ENCODE measurements at places on chromosomes 12 and 14.

GRCh38 chr14:104323551-104324175, 185.3 kb downstream of the KIF26A start:
- no peak for DNase-seq

DNA sequence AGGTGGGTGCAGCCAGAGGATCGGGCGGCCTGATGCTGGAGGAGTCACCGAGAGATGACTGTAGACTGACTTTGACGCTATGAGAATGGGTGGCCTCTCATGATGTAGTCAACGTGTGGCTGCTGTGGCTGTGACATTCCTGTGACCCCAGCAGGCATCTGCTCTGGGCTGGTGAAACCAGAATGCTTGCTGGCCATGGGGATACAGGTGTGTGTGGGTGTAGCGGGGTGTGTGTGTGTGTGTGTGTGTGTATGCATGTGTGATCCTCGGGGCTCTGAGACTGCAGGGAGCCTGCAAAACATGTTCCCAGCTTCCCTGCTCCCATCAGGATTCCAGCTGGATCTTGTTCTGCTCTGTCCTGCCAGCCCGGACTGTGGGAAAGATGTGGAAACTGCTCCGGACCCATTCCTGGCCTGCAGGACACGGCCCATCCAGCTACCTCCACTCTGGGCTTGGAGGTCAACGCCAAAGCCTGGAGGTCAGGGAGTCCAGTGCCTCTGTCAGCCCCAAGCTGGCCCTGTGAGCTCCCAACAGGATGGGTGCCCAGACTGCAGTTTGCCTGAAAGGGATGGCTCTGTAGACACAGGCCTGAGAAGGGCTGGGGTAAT, 18.8 kb upstream of the HHIPL1 start:
- DNase-seq, result no peak

DNA sequence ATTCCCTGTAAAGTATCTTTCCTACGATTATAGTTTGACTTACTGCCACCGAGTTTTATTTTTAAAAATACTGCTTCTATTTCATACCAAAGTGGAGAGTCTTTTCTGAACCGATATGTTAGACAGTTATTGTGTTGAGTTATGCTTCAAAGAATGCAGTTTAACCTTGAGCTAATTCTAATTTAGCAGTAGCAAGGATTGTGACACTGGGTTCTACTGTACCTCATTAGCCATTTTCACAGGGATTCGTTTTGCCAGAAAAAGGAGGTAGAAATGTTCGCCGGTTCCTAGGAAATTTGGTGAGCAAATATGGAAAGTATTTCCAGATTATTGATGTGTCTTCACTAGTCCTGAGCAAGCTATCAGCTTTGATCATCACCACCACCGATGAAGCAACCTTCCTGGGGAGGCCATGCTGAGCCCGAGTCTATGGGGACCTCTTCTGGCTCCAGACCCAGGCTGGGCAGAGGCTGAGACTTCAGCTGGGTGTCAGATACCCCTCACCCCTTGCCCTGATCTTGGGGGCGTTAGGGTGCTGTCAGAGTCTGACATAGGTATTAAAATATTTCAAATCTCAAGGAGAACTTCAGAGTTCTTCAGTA, 13.6 kb downstream of the GLRX5 start:
- DNase-seq, result no peak

DNA sequence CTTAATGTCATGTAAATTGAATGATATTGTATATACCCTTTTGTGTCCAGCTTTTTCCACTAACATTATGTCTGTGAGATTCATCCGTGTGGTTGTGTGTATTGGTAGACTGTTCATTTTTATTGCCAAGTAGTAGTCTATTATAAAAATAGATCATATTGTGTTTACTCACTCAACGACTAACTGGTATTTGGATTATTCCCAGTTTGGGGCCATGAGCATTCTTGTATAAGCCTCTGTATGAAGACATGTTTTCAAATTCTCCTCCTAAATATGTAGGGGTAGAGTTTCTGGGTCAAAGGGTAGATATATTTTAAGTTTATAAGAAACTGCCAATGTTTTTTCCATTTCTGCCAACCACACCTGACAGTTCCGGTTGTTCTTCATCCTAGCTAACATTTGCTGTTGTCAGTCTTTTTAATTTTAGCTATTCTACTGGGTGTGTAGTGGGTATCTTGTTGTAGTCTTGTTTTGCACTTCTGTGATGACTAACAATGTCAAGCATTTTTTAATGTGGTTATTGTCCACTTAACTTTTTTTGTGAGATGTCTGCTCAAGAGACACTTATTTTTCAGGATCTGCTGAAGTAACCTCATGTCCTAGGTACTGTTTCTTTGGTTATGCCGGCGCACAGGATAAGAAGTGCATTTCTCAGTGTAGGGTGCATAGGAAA, 93.2 kb downstream of the DACT1 start:
- no peak for DNase-seq

DNA sequence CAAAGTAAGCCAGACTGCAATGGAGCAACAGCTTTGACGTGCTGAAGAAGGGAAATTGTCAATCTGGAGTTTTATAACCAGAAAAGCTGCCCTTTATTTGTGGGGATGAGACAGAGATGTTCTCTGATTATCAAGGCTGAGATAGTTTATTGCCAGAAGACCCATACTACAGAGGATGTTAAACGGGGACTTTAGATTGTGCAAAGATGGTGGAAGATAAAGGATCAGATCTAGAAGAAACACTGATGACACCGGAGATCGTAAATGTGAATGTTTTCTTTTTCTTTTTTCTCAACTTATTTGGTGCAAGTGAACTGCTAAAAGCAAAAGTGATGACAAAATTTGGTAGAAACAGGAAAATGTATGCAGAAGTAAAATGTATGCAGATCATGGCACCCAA, 178.3 kb upstream of the PLEKHG7 start:
- DNase-seq, result no peak

DNA sequence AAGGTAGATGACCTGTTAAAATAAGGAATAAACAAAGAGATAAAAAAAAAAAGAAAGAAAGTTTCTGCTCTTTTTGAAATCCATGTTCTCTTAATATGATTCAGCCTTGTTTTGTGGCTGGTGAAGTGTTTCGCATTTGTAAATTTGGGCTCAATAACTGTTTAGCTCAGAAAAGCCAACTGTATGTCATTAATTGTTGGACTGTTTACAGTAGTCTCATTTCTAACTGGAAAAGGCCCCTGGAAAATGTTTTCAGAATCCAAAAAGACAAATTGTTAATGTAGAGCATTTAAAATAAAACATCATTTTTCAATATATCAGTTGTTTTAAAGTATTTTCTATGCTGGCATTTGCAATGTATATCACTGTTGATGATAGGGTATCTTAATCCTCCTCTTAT, 47.4 kb upstream of the DYRK2 start:
- no peak for DNase-seq

DNA sequence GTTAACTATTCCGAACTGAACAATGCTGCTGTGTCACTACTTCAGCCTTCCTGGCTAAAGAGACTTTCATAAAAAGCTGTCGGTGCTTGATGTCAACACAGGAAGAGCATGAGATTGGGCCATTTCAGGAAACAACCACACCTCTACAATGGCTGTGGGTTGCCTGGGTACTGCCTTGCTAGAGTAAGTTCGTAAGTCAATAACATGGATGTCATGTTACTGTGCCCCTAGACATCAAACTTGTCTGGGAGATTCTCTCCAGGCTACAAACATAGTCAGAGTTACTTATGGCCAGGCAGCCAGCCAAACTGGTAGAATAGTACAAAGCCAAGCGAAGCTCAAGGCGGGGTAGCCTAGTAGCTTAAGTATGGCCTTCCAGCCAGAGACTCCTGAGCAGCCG, 23.1 kb downstream of the MAX start:
- no peak for DNase-seq

DNA sequence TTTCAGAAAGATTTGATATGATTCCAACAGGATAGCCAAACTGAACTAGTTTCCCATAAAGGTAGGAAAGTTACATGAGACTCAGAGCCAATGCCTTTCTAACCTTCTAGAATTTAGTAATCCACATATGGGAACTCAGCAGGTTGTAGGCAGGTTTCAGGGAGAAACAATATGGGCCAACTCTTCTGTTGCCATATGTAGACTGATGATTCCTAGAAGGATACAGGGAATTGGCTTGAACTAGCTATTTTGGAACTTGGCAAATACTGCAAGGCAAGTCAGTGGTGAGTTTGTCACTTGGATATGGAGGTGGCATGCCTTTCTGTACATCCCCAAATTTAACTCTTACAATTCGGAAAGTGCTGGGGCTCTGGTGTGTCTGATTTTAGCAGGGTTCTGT, 15.5 kb downstream of the SUDS3 start:
- DNase-seq, result no peak

- no peak for DNase-seq
Measured at GRCh38 chr14:91094772-91095171, 19.1 kb upstream of the DGLUCY start.

Data from AG04450 (cell line).